Hepatocyte (in vitro differentiated cells): ENCODE measurements at places on chromosomes 13 and 19. TPM values are rescaled to one million over a fixed set of nuclear protein-coding genes. Genes with fewer than 3 reads are reported as not detected.
A peak's percentile ranks its signal among the peaks of the same experiment; 100 is the strongest.

GRCh38 chr13:110129076-110129475 lies 177.9 kb downstream of the COL4A1 start:
- no peak for DNase-seq

- DNase-seq = no peak
Observed at GRCh38 chr19:17163652-17164051, 51.5 kb upstream of the USE1 start.

GRCh38 chr13:47594833-47595232 lies 406.2 kb downstream of the SUCLA2 start:
- no peak for DNase-seq

- DNase-seq = peak; percentile 17
Observed at GRCh38 chr19:57269515-57270250, 10.6 kb upstream of the ZNF460 start.

MATK gene
- polyA plus RNA-seq = 0.34 and 0.50 TPM in 2 replicates
